NCI-H524 treated with DMSO at 0.1 percent for 48 hours (cell line): ENCODE measurements at places on chromosomes 11 and 22.

DNA sequence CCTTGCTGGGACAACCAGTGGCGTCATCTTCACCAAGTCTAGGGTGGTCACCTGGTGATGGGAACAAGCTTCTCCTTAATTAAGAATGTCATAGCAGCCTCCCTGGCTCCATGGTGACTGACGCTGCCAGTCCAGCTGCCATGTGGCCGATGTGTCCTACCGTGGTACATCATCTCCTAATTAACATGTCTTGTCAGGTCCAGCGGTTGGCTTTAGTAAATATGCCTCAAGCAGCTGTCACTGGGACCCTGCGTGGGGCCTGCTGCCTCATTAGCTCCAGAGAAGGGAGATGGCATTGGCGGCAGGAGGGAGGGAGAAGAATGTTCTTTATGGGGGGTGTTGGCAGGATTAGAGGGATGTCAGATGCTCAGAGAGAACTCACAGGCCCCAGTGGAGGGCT is 271.9 kb downstream of the ST3GAL4 start:
- no peak for DNase-seq

DNA sequence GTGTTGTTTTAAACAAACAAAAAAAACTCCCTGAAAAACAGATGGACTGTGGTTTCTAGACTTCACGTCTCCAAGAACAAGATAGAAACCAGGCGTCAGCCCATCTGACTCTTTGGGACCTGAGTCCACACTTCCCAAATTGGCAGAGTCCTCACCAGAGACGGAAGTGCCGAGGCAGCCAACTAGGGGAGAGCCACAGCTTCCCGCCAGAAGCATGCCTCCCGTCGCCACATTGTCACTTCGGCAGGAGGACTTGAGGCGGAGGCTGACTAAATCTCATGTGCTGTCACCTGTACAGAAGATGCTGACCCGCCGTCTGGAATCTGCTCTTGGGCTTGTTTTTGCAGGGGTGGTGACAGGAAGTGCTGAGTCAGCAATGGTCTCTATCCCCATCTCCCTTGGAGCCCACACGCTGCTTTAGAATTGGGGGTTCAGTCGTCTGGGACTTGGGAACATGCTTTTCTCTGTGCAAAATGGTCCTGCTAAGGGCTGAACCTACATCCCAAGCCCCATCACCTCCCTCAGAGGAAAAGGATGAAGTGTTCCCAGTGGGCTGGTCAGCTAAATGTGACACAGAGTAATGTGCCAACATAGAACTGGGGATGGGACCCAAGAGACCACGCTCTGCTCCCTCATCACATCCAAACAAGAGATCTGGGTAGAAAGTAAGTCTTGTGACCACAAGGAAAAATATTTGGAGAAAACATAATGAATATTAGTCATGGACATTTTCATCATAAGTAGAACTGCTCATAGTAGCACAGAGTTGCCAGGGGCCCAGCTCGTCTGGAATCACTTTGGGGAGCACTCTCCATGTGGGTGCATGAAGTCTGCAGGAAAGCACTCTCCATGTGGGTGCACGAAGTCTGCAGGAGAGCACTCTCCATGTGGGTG is 152.9 kb downstream of the SNX19 start:
- DNase-seq = no peak

- no peak for DNase-seq
Observed at GRCh38 chr11:19869466-19869865, 156.8 kb downstream of the NAV2 start.

DNA sequence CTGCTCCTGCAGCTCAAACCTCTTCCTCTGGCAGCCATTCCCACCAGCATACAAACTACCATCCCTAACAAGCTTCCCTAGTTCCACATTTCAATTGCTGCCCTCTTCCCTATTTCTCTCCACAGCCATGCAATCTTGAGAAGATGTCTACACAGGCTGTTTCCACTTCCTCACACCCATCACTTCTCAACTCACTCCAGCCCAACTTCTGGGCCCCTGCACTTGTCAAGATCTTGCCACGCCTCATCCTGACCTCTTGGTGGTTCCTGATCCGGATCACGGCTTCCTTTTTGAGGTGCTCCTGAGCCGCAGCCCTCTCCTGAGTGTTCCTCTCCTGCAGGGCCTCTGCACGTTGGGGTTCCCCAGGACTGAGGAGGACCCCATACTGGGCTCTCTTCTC is 22.6 kb downstream of the RPL27A start:
- no peak for DNase-seq

DNA sequence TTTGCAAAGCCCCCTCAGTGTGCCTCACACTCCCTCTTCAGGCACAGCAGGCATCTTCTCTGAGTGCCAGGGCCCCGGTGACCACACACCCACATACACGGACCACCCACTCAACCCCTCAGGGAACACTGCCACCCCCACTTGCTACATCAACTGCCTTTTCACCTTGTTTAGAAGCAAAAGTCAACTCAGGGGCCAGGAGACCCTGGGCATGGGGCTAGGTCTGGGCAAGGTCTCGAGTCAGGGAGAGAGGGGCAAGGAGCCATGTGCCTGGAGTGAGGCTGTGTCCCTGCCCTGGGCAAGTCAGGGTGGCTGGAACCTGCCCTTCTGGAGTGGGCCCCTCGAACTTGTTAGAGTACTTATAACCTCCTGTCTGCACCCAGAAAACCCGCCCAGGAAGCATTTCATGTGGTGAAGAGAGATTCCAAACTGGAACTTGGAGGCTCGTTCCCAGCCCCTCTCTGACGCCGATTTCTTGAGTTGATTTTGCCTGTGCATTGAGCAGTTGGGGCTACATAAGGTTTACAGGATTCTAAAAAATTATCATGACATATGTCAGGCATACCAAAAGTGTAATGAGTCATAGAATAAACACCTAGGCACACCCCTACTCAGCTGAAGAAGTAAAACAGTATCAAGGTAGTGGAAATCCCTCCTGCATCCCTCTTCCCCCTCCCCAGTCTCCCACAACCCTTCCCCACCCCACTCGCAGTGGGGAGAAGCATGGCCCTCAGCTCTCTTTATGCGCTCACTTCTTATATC is 74.3 kb downstream of the MYEOV start:
- no peak for DNase-seq

DNA sequence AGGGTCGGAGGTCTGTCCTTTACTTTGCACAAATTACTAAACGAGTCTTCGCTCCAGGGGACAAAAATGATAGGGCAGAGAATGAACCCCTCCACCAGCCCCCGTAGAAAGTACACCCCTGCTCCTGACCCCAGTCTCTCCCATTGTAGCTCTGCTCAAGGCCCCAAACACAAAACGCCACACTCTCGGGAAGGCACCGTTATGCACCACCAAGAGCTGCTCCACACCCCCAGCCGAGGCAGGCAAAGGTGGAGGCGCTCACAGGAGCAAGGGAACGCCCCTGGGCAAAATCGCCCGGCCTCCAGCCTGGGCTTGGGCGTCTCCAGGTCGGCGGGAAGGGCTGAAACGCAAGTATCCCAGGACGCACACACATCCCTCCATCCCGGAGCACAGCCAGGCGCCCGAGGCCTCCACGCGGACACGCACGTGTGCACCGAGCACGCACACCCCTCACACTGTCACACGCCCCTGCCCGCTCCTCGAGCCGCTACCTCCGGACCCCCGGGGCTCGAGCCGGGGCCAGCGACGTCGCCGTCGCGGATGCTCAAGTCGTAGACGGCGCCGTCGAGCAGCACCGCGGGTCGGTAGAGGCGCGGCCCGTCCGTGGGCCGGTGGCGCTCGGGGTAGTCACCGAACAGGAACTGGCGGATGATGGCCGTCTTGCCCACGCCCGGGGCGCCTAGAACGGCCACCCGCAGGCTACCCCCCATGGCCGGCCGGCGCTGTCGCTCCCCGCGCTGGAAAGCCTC is 786 bp downstream of the RASL10A start:
- no peak for DNase-seq

GRCh38 chr22:26585104-26585790 is 4.7 kb downstream of the TPST2 start:
- DNase-seq = no peak

GRCh38 chr11:46134540-46134939 is 13.3 kb upstream of the PHF21A start:
- no peak for DNase-seq

DNA sequence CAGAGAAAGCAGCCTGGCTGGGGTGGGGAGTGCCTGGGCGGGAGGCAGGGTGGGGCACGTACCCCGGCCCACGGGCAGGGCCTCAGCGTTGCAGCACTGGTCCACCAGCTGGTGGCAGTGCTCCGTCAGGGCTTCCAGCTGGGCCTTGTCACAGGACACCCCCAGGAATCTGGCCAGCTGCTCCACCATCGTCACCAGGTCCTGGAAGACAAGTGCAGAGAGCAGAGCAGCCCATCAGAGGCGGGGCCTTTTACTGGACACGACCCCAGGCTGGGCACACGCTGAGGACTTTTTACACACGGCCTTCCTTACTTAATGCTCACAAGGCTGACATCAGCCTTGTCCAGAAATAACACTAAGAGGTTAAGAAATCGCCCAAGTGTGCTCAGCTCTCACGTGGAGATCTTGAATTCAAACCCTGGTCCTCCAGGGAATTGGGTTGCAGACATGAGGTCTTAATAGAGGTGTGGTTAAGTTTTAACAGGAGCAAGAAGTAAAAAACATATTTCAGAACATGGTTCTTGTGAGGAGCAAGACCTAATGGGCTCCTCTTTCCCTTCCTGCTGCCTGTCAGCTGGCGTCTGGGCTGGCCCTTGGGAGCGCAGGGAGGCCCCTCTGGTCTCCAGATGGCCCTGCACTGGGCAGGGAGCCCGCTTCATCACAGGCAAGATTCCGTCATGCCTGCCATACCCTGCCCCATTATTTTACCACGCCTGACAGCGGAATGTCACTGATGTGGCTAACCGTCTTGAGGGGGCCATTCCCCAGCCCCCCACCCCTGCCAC is 17.1 kb upstream of the EFCAB6 start:
- peak; percentile 5 for DNase-seq

DNA sequence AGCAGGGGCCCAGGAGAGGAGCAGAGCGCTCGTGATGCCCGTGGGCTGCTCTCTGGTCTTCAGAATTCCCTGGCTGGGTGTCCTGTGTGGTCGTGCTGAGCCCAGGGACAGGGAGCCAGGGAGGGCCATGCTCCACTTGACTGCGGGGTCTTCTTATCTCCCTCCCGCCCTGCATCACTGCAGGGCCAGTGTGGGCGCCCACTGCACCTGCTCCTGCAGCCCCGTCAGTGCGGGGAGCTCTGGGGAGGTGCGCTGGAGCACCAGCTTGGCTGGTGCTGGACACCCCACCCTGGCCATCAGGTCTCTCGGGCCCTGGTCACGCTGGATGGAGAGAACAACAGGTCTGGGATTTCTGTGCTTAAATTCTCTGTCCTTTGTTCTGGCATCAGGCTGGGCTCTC is 31.8 kb downstream of the B3GAT1 start:
- no peak for DNase-seq

DNA sequence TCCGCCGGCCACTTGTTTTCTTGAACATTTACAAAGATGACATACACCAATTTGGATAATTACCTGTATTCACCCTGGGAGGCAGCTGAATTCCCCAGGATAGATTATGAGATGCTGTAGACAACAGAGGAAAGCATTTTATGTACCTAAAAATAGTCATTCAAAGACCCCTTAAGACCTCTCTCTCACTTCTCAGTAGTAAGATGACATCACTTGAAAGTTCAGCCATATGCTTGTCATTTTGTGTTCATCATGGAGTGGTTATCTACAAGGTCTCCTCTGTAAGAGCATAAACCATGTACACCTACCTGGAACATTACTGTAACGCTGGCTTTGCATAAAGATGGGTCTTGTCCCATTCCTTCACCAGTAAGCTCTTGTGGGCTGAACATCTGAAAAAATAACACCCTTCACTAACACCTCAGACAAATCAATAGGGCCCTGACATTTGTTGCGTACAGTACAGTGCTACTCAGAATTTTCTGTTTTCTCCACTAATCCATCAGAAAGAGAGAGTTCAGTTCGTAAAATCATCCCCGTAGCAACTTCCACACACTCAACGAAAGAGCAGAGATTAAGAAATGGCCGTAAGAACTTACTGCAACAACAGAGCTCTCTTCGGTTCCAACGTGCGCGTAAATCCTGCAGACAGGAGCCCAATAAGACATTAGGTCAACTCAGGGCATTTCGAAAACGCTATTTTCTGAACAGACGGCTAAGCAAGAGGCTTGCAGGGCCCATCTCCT is 15.6 kb upstream of the WDR74 start:
- no peak for DNase-seq

DNA sequence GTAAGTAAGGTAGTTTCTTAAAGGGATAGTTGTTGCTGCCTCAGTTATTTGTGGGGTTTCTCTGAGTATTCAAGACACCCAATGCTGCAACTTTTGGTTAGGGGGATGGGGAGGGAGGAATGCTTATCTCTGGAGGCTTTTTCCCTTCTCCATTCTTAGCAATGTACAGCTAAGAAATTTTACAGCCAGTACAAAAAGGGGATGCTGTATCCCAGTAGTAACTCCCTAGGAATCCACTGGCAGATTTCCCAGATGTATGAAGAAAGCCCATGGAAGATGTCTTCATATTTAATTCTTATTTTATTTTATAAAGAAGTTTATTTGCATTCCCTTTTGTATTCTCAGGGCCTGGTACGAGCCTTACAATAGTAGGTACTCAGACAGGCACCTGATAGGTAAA is 154.8 kb downstream of the ENTHD1 start:
- no peak for DNase-seq

DNA sequence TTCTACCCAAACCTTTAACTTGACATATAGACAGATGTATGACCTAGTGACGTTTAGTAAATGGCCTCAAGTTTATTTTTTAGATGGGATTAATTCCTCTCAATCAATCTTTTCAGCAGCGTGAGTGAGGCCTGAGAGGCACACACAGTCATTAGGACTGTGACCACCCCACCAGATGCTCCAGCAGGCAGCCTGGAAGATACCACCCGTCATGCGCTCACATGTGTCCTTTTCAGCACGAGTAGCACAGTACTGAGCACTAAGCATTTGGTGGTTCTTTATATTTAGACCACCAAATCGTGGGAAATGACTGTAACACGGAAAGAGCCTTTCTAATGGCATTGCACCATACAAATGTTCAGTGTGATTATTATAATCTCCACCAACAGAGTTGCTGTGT is 354.6 kb upstream of the DDI1 start:
- DNase-seq = peak; percentile 7

GRCh38 chr22:27829620-27830019 is 28.1 kb upstream of the MN1 start:
- DNase-seq = no peak

GRCh38 chr11:58193391-58193790 is 4.5 kb downstream of the OR9Q2 start:
- DNase-seq = no peak

GRCh38 chr11:69704508-69705253 is 859 bp upstream of the FGF19 start:
- no peak for DNase-seq

DNA sequence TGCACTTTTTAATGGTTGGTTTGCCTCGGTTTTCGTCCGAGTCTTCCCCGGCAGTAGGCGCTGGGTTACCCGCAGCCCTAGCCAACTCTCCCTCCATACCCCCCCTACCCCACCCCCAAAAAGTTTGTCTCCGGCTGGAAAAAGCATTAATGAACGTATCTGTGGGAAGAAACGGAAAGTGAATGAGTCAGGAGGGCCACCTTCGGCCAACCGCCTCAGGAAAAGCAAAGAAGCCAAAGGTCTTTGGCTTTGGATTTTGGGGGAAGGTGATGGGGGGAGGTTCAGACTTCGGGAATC is 508 bp upstream of the FLI1 start:
- no peak for DNase-seq
